ENCODE measurements at places on chromosomes 1 and 21.
A peak's percentile ranks its signal among the peaks of the same experiment; 100 is the strongest.

DNA sequence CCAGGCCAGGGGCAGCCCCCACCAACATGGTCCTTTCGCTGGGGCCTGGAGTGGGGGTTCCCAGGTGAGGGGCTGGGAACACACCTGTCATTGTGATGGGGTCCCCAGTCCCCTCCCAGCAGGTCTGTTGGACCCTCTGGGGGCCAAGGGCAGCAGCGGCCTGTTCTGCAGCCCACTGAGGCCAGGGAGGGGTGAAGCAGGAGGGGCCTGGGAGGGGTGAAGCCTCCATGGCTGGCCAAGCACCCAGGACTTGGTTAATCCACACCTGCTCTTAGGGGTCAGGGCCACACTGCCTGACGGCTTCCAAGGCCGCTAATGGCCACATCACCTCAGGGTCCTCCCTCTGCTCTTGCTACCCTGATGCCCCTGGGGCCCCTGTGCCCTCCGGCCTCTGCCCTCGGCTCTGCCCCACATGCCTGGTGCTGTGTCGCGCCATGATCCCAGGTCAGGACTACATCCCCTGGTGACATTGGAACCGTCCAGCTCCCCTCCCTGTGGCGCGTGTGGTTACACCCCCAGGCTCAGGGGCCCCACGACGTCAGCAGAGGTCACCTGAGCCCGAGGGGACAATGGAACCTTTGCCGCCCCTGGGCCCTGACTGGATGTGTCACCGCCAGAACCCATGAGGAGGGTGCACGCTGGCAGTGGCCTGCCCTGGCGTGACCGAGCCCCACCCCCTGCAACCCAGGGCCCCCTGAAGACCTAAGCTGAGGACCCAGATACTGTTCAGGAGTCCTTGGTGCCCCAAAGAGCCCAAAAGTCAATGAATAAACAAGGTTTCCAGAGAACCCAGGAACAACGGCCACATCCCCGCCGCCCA is 7.0 kb downstream of the TNFRSF18 start:
- DNase-seq, result peak; percentile 5

DNA sequence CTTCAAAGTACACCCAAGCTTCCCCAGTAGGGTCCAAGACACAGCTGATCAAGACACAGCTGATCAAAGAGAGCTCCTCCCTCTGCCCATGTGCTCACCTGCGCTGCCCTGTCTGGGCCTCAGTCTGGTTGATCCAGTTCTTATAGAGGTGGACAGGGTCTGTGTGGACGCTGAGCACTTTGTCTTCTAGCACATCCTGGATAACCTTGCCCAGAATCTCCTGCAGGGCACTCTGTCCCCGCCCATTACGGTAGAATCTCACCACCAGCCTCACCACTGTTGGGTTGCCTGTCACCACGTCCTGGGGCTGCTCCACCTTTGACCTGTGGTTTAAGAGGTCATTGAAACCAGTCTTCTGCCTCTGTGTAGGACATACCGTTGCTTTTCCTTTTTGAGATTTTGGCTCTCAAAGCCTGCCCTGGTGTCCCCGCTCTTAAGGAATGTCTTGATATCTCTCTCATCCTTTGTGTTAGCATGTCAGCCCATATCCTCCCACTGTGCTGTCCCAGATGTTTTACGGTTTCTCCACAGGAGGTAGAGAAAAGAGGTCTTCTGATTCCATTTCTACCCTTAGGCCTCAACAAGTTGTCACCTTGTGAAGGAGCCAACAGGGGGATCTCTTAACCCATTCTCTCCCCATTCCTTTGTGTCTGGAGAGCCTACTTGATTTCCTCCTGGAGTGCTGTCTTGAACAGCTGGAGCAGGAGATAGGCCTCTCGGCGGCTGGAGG is 33.5 kb downstream of the IQGAP3 start:
- DNase-seq, result no peak

- no peak for DNase-seq
These were observed 82.7 kb downstream of the KCND3 start for GRCh38 chr1:111906816-111907215.

GRCh38 chr1:7638078-7638477 is 133.0 kb upstream of the VAMP3 start:
- DNase-seq, result no peak

GRCh38 chr1:242187816-242188215 is 188.9 kb upstream of the MAP1LC3C start:
- DNase-seq, result no peak

- no peak for DNase-seq
These were observed 16.1 kb upstream of the STMN1 start for GRCh38 chr1:25922056-25922970.

GRCh38 chr1:77534456-77534855 is 148.0 kb downstream of the ZZZ3 start:
- no peak for DNase-seq

DNA sequence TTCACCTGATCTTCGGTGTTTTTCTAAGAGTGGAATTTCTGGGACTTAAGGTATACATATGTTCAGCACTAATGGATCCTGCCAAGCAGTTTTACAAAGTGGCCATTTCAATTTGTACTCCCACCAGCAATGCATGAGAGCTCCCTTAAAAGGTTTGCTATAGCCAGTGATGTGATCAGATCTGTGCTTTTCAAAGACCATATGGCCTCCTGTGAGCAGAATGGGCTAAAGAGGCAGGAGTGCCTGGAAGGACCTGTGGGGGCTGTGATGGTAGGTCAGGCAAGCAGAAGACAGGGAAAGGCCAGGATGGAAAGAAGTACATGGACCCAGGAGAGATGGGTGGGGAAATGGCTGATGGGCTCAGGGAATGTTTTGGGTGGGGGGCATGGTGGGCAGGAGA is 252.7 kb downstream of the DISC1 start:
- no peak for DNase-seq

DNA sequence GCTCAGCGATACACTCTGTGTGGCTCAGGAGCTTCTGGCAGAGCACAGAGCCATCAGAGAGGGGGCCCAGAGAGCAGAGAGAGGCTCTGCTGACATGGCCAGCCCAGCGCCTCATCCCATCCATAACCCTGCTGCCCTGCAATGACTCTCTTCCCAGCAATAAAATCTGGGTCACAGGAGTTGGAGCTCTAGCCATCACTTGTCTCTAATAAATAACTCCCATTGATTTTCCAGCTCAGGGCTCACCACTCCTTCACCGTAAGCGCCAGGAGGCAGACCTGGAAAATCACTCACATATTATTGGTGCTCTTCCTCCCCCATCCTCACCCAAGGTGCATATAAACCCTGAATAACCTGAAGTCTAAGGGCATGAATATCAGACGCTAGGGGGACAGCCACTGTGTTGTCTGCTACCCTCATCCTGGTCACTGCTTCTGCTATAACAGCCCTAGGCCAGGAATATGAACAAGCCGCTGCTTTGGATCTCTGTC is at the start of gene APCS:
Gene APCS (plus strand): TSS at position 366 of the 491 bp plus-strand sequence. CDS start 96 bp downstream, at position 462.
- no peak for DNase-seq

- no peak for DNase-seq
These were observed 521.4 kb upstream of the CAMK1G start for GRCh38 chr1:209062081-209062620.

- DNase-seq, result no peak
These were observed 42.5 kb downstream of the ZBTB40 start for GRCh38 chr1:22494144-22494543.

GRCh38 chr1:30106125-30106524 is 617.3 kb downstream of the MATN1 start:
- DNase-seq, result peak; percentile 28

GRCh38 chr1:63326106-63326472 is 3.7 kb downstream of the FOXD3 start:
- no peak for DNase-seq

- DNase-seq, result no peak
These were observed 26.5 kb downstream of the TRIM45 start for GRCh38 chr1:117094841-117095604.

GRCh38 chr1:24506691-24507381 is 4.2 kb downstream of the RCAN3 start:
- no peak for DNase-seq

- DNase-seq, result no peak
These were observed 7.0 kb downstream of the ARPC5 start for GRCh38 chr1:183628537-183628936.

DNA sequence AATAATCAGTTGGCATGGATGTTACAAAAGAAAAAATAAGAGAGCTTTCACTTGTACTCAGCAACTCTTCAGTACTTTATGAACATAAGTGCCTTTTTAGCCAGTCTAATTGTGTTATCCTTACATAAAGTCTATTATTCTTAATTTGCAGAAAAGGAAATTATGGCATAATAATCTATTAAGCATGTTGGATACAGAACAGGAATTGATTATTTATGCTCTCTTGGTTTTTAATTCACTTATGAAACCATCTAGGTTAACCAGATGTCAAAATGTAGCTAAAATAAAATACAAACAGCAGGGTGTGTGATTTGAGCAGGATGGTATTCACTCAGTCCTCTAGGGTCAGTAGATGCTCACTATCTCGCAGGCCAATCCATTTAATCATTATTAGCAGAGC is 79.7 kb downstream of the PLPPR5 start:
- DNase-seq, result no peak

GRCh38 chr1:9595156-9595967 is 6.7 kb downstream of the TMEM201 start:
- DNase-seq, result no peak

DNA sequence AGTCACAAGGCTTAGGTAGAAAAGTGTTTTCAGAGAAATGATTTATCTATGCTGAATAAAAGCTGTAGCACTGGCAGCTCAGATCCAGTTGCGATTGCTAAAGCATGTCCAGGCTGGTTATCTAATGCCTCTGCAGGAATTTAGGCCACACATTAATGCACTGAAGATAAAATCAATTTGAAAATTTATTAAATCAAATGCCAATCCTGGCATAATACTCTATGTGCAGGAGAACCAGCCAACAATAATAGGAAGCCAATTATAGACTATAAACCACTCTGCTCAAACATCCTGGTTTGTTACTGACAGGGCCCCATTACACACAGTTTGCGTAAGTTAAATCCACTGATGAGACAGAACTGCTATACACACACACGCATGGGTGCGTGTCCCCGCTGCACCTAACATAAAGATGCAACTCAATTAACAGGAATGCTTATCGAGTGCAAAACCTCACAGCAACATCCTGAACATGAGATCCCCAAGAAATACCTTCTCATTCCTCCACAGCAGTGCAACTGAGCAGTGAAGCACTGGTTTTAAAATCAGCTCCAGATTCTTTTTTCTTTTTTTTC is 40.6 kb downstream of the PTP4A2 start:
- DNase-seq, result no peak

GRCh38 chr1:215321802-215322201 is 239.3 kb downstream of the KCNK2 start:
- DNase-seq, result no peak

DNA sequence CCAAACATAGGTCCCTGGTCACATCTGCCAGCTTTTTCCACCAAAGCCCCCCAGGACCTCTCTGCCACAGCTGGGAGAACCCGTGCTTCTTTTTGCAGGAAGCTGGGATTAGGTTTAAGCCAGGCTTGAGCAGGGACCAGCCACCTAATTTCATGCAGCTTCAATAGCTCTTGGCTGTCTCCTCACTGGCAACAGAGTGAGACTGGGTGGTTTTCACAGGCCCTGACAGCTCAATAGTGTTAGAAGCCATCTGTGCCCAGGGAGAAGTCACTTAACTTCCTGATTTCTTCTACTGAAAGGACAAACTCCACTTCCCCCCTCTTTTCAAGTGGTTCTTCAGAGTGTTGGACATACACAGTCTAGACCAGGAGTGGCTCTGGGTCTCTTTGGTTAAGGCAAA is 20.4 kb upstream of the SRSF4 start:
- DNase-seq, result no peak

- no peak for DNase-seq
These were observed 29.0 kb downstream of the MDM4 start for GRCh38 chr1:204545202-204545601.

DNA sequence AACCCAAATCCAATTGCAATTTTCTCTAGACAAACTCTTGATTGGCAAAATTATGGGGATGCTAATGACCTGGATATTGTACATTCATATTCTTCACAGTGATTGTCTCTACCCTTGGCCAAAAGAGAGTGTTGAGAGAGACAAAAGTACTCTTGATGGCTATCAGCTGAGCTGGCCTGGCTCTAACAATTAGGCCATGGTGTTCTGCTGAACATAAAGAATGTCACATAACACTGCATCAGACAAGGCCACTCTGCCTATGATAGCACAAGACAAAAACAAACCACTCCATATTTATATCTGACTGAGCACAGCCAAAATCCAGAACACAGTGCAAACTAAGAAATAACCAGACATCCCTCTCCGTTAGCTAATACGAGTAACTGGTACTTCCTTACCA is 101.7 kb downstream of the ADAMTS1 start:
- no peak for DNase-seq

- DNase-seq, result peak; percentile 81
These were observed 36.2 kb upstream of the IPO9 start for GRCh38 chr1:201792534-201793305.

DNA sequence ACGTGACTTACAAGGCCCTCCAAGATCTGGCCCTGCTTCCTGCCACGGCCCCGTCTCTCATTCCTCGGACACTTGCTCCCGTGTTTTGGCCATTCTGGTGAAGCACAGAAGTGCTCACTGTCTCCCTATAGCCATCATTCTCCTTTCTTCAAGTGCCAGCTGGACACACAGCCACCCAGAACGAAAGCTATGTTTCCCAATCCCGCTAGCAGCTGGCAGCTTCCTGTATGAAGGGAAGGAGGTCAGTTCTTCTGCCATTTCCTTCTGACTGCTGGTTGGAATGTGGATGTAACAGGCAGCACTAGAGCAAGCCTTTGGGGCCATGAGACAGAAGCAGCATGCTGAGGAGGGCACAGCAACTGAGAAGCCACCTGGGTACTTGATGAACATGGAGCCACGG is 82.8 kb downstream of the TGFBR3 start:
- no peak for DNase-seq

DNA sequence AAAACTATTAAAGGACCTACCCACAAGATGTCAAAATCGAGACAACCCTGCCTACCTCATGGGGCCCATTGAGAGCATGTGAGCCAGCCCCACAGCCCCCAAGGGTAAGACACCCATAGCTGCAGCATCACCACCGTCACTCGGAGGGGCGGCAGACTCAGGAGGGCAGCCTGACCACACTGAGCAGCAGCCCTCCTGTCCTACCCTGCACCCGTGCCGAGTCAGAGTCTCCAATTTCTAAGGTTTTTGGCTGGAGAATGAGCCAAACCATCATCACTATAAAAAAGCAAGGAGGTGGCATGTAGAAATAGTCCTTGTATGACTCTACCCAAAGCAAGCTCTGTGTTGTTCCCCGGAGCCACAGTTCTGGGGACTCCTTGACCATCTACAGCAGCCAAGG is 94.7 kb downstream of the SSBP3 start:
- no peak for DNase-seq

DNA sequence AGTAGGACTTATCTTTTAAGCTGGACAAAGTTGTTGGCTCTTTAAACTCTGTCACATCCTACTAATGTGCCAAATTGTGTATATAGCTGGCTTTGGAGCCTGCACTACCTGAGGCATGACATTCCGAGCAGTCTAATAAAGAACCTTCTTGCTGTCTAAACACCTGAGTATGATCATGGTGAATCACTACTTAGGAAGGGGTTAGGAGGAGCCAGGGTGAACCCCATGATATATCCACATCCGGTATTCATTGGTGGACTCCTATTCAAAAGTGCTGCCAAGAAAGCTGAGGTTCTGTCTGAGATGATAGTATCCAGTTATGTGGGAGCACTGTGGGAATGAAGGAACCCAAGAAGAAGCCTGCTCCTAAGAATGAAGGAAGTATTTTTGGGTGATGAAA is 27.1 kb downstream of the CRNN start:
- DNase-seq, result no peak

Measured in adrenal gland (tissue), 19 donors.